ENCODE measurements at places on chromosomes 6 and 20.

- peak; percentile 52 for DNase-seq
Measured at GRCh38 chr6:144219056-144219685, 66.0 kb upstream of the UTRN start.

DNA sequence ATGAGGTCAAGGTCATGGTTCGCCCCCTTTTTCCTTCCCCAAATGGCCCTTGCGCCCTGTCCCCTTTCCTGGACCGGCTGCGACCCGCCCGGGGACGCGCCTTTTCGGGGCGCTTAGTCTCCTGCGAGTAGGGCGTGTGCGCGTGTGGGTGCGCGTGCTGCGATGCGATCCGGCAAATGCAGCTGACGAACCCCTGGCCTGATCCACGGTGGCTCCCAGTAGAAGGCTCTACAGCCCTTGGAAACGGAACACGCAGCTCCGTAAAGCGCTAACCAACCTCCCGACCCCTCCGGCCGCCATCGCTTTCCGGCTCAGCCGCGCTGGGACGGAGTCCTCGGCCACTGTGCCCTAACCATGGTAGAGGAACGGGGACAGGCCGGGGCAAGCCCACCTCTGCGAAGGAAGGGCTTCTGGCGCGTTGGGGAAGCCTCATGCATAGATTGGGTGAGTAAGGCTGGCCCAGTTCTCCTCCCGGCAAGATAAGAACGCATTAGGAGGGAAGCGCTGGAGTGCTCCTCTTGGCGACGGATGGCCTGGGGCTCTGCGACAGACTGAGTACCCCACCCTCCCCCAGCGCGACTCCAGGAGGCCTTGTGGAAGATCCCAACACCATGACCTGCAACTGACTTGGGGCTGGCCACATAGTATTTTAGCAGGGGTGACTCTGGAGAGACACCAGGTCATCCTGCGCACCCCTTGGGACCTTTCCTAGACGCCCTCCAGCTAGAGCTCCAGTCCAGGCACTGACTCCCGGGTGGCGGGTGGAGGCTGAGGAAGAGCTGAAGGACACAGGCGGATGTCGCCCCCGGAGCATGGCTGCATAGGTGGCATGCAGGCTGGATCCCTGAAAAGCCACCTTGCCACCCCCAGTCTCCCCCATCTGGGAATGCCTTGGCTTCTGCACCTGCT, 1.1 kb upstream of the SLC4A11 start:
- DNase-seq: no peak

GRCh38 chr6:15515660-15516375, 147.0 kb downstream of the DTNBP1 start:
- DNase-seq: no peak

- DNase-seq: peak; percentile 26
Measured at GRCh38 chr6:113450061-113450465, 407.1 kb upstream of the MARCKS start.

DNA sequence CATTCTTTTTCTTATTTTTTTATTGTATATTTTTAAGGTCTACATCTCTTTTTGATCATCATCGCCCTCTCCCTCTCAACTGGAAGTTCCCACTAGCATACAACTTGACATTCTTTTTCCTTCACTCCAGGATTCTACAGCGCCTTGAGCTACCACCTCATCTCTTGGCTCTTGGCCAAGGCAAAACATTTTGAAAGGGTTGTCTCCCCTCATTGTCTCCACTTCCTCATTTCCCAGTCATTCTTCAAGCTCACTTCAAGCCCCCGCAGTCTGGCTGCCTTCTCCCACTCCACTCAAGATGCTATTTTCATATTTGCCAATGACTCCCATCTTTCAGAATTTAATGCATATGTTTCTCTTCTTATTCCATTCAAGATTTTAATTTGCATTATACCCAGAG, 63.0 kb downstream of the OPN5 start:
- DNase-seq: no peak
